ENCODE measurements at places on chromosomes 7 and 10.

- DNase-seq, result no peak
Observed at GRCh38 chr7:93910076-93910994, 4.0 kb downstream of the GNGT1 start.

DNA sequence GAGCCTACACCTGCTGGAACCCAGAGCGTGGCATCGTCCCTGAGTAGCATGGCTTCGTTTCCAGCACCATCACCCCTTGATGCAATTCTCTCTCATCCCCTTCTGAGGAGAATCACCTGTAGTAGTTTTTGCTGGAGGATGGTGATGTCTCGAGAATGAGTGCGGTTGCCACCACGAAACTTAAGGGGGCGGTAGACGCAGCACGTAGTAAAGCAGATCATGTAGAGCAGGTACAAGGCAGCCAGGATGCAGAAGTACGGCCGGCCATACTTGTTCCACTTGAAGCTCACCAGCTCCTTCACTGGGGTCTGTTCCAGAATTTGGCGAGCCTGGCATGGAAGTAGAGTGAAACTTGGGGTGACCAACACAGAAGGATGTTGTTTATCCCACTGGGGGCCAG is 8.1 kb downstream of the TRPV5 start:
- DNase-seq, result peak; percentile 70

GRCh38 chr10:127451628-127452027 is 97.5 kb upstream of the NPS start:
- DNase-seq, result no peak

GRCh38 chr7:133039614-133040013 is 42.3 kb downstream of the CHCHD3 start:
- DNase-seq, result no peak

DNA sequence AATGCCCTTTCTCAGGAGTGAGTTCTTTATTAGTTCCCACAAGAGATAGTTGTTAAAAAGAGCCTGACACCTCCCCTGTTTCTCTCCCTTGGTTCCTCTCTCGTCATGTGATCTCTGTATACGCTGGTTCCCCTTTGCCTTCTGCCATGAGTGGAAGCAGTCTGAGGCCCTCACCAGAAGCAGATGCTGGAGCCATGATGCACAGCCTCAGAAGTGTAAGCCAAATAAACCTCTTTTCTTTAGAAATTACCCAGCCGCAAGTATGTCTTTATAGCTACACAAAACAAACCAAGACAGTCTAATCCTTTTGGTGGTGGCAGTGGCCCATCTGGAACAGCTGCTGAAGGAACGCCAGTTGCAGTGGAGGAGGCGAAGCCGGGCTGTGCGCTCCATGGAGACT is 9.3 kb downstream of the DNAJB9 start:
- no peak for DNase-seq

GRCh38 chr10:50407076-50407801 is 155.9 kb upstream of the ASAH2 start:
- peak; percentile 44 for DNase-seq

GRCh38 chr10:4902571-4903011 is 60.6 kb upstream of the AKR1C1 start:
- DNase-seq, result no peak

- DNase-seq, result no peak
Observed at GRCh38 chr7:31955021-31955420, 115.2 kb downstream of the PDE1C start.

DNA sequence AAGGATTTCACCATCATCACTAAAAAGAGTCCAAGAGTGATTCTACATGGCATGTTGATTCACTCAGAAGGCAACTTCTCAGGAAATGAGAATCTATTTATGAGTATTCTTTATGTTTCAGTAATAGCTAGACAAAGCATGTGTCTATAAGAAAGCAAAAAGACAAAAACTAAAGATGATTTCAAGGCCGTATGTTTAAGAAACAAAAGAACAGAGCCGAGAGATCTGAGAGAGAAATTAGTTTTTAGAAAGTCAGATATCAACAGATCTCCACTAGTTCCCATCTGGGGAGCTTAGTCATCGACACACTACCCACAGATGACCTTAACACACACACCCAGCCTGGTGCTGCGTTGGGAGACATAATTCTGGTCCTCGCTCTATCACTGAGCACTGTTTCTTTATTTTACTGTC is 21.0 kb downstream of the PIP4K2A start:
- DNase-seq, result no peak

GRCh38 chr7:90669492-90669891 is 73.4 kb downstream of the CDK14 start:
- no peak for DNase-seq

GRCh38 chr10:123359539-123359938 is 205.3 kb downstream of the BUB3 start:
- no peak for DNase-seq

GRCh38 chr7:136869991-136870865 is 1.8 kb downstream of the CHRM2 start:
- peak; percentile 29 for DNase-seq

- DNase-seq, result no peak
Observed at GRCh38 chr10:64101606-64102263, 580.5 kb downstream of the REEP3 start.

DNA sequence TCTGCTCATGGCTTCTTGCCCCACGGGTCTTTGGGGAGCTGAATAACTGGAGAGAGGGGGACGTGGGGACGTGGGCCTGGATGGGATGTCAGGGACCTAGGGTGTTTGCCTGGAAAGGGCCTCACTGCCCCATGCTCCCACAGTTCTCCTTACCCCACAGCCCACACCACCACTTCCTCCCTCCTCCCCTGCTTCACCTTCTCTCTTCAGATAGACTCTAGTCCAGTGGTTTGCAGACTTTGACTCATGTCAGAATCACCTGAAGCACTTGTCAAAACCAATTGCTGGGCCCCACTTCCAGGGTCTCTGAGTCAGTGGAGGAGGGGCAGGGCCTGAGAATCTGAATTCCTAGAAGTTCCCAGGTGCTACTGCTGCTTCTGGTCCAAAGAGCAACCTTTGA is 327.4 kb downstream of the RPS24 start:
- DNase-seq, result no peak

GRCh38 chr10:72096115-72097000 is 8.0 kb upstream of the SPOCK2 start:
- no peak for DNase-seq

DNA sequence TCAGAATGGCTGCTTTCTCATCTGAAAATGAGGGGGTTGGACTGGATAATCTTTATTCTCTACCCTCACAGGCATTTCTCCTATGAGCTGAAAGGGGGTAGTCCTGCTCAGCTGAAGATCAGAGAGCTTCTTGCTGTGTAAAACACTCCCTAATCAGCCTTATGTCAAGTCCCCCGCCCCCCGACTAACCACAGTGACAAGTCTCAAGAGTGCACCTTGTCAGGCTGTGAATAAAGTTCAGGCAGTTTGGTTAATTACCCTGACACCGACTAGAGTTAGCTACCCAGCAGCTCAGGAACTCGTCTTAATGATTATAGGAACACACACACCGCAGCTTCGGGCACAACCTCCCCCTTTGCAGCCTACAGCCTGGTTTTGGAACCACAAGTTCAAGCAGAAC is 513.7 kb downstream of the RPS24 start:
- DNase-seq, result no peak

DNA sequence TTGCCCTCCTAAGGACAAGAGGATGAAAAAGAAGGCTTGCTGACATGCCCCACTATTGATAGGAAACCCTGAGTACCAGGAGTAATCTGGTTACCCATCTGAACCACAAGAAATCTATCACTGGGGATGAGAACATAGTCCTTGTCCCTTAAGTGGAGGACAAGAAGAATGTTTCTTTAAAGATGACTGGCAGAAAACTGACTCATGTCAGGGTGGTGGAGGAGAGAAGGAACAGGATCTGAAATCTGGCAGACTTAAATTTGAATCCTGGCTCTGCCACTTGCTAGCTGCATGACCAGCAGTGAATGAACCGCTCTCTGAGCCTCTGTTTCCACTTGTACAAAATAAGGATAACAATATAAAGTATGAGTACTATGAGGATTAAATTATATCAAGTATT is 38.9 kb upstream of the XPNPEP1 start:
- no peak for DNase-seq

DNA sequence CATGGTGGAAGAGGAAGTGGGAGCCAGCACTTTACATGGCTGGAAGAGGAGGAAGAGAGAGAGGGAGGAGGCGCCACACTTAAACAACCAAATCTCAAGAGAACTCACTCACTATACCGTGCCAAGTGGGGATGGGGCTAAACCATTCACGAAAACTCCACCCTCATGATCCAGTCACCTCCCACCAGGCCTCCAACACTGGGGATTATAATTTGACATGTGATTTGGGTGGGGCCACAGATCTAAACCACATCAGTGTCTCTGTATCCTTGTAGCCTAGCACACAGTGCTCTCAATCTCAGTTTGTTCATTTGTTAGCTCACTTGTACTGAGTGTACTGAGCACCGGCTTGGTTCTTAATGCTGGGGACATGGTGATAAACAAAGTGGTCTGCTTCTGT is 228.3 kb downstream of the BUB3 start:
- no peak for DNase-seq

DNA sequence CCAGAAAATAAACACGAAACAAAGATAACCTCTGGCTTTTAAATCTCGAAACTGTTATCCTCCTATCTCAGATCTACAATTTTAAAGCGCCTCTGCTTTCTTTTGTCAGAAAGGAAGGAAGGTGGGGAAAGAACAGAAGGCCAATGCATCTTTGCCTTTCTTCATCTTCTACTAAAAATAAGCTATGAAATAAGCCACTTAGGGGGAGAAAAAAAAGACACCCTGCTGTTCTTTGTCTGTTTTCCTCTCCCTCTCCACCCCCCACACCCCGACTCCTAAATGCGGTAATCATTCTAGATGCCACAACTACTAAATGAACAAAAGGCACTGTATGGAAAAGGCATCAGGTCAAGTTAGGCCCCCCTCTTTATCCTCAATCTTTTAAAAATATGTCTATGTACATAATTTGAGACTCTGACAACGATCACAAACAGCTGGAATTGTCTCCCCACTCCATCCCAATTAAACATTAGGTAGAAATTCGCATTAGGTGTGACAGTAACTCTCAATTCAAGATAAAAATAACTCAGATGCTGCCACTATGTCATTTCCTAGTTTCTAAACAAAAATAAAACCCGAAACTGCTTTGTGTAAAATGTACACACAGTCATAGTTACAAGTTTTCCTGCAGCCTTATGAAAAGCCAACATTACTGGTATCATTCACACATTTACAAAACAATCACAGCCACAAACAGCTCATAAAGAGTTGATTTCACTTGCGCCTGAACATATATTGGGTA is 2.4 kb downstream of the UBE2H start:
- DNase-seq, result no peak

DNA sequence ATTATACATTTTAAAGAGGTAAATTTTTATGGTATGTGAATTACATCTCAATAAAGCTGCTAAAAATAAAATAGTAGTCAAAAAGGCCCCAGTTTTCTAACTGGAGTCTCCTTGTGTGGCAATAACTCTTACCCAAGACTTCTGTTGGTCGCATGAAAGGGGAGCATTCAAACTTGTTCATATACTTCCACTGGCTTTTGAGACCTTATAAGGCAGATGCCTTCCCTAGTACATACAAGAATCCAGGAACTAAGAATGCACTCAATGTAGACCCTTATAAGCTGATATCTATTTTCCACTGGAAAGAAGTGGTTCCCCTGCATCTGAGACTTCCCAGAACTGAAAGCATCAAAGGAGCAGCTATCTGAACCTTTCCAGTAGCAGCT is 13.0 kb downstream of the BCAP29 start:
- no peak for DNase-seq

DNA sequence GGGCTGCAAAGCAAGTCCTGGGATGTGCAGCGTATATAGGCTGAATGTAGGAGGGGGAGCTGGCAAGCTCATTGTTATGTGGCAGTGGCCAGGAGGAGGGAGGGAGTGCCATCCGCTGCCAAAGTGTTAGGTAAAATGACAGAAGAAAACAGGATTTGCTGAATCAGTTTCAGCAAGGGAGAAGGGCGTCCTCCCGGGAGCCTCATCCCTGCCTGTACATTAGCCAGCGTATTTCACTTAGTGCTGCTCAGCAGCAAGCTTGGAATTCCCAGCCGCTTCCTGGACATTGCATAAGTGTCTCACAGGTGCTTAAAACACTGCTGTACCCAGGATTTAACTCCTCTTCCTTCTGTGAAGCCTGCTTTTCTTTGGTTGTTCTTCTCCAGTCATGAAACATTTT is 2.5 kb downstream of the NIPSNAP2 start:
- DNase-seq, result no peak

GRCh38 chr7:70410134-70410750 is 721.7 kb upstream of the GALNT17 start:
- DNase-seq, result no peak

DNA sequence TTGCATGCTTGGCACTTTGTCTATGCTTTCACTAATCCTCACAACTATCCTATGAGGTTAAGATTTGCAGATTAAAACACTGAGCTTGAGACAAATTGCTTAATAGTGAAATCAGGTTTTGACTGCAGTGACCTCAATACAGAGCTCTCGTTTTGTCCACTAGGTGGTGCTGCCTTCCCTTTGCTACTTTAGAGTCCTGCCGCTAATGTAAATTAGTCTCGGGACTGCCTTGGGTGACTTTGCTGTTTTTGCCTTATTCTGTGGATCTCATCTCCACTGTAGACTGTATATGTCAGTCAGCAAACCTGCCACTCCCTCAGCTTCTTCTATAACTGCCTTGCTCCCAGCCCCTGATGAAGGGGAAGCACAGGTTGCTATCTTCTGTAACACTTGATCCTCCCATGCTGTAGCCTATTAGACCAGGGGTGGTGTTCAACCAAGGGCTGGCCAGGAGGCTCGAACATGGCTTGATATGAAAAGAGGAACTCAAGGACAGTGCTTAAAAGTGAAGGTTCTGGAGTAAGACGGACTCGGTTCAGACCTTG is 26.0 kb downstream of the ASB4 start:
- DNase-seq, result peak; percentile 67

DNA sequence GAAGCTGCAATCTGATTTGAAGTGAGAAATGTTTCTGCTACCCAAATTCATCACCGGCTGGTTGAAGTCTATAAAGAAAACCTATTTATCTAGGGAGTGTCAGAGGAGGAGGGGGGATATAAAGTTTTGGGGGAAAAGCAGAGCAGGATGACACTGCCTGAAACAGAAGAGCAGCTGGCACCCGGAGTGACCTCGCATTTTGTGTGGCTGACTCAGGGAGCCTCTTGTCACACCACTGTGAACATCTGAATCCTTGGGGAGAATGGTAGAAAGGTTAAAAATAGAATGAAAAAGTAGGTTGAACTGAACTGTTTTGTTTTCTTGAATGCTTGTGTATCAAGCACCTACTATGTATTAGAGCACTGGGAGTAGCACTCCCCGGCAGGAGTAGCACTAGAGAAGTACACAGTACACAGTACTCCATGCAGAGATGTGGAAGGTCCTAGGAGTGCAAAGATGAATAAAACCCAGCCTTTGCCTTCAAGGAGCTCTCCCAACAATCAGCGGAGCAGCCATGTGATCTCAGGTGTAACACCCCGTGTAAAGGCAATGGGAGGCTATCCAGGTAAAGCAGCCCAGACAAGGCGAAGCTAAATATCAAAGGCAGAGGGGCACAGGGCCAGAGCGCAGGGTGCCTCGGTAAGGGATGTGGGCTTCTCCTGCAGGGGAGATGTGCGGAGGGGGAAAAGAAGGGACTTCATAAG is 13.5 kb downstream of the CRTAC1 start:
- DNase-seq, result no peak

GRCh38 chr7:136278057-136278456 is 300.9 kb upstream of the MTPN start:
- no peak for DNase-seq

All from WTC11 (cell line).